ENCODE measurements at places on chromosomes 1 and 21.

- DNase-seq = no peak
Observed at GRCh38 chr1:27509127-27510080, 19.4 kb upstream of the WASF2 start.

GRCh38 chr1:36573445-36573844 lies 90.7 kb upstream of the CSF3R start:
- no peak for DNase-seq

GRCh38 chr1:117793413-117793812 lies 136.0 kb downstream of the GDAP2 start:
- no peak for DNase-seq

GRCh38 chr1:207941665-207942064 lies 30.7 kb upstream of the CD34 start:
- no peak for DNase-seq

DNA sequence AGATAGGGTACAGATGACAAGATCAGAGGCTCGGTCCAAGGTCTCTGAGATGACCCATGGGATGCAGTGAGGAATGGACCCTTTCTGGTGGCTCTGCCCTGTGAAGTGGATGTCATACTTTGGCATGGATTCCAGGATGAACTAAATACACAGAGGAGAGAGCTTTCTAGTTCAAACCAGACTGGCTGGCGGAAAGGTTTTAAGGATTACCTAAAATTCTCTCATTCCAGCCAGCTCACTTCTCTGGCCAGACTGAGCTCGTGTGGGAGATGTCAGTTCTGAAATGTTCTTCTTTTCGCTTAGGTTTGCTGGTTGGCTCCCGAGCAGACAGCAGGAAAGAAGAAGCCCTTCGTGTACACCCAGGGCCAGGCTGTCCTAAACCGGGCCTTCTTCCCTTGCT lies 6.2 kb downstream of the RNPEP start:
- DNase-seq = no peak

DNA sequence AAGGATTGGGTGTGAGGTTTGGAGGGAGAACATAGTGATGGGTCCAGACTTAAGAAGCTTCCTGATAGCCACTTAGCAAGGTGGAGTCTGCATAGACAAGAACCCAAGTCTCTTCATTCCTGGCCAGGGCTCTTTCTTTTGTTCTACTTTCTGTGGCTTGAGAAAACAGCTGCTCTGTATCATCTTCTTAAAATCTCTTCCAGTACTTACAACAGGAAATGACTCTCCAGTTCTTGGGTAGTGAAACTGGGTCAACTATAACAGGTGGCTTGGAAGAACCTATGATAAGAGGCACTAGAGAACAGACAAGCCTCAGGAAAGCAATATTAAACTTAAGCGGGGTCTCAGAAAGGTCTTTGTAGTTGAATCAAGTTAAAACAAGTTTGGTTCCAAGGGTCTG lies 148.1 kb upstream of the USP24 start:
- DNase-seq = no peak

- DNase-seq = no peak
Observed at GRCh38 chr1:155141749-155142148, 1.4 kb upstream of the DPM3 start.

DNA sequence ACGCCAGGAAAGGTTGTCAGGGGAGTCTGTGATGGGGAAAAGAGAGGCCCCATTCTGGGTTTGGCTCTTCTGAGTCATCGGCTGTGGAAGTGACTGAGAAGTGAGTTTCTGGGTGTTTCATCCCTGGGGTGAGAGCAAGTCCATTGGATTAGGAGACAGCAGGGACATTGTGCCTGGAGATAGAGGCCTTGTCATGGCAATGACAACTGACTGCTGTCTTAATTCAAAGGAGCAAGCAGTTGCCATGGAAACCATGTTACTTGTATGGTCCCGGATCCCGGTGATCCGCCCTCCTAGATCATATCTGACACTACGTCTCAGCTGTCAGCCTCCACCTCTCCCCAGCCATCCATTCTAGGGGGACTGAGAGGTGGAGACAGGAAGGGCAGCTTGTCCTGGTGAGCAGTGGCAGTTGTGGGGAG lies 34.4 kb downstream of the KIAA0040 start:
- DNase-seq = no peak

GRCh38 chr1:41655632-41656031 lies 171.1 kb upstream of the EDN2 start:
- DNase-seq = no peak

DNA sequence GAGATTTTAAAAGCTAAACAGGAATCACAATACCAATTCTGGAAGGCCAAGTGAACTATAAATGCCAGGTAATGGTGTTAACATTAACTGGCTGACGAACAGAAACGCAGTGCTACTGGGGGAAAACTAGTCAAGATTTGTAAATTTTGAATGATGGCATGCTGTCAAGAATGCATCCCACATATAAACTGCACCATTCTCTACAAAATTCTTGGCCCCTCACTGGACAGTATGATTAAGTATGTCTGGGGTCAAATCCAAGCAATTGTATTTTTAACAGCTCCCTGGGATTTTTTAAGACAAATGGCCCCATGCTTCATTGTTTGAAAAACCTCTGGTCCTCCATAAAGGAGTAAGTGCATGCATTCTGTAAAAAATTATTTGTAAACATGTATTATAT lies 73.2 kb upstream of the COA6 start:
- no peak for DNase-seq

- no peak for DNase-seq
Observed at GRCh38 chr1:176448340-176448739, 14.6 kb upstream of the PAPPA2 start.

DNA sequence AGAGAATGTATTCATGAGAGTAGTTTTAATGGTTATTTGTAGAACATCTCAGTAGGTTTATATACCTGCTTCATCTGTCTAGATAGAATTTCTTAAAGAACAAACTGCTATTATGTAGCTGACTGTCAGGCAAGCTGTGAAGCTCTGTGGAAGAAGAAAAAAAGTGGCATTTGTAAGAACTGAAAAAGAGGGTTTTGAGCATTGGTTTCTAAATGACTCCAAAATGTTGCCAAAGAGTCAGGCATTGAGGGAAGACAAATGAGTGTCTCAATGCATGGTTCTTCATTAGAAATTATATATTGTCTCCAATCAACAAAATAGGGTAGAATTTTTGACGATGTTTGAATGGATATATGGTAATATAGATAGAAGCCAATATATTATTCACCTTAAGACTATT lies 1276.1 kb downstream of the KCNT2 start:
- no peak for DNase-seq

DNA sequence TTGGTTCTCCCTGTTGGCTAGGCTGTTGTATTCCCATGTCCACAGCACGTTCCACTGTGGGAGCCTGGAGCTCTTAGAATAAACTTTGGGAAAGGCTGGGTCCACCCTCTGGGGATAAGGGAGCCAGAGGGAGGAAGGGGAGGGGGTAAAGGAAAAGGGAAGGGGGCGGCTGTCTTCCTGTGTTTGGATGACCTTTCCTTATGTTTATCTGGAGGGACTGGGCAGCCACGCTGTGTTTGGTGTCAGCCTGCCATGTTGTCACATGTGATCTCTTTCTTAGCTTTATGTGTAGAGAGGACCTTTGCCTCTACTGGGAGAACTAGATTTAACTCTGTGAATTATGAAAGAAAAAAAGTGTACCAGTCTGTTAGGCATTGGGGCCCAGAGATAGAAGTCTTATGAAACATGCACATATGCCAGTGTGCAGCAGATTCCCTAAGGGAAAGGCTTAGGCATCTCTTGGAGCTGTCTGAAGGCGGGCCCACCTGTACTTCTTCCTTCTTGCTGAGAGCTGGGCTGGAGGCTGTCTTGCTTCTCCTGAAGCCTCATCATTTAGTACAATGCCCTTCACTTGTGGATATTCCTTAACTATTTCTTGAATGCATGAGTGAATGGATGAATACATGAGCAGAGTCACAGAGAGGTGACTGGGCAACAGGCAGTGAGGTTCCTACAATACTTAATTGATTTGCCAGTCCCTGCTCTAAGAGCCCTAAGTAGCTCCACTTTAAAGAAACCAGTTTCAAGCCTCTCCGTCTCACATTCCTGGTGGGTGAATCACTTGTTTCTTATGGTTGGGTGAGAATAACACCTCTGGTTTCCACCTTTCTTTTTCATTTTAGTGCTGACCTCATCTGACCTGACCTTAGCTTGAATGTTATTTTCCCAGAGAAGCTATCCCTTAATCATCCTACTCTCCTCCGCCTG lies 62.5 kb upstream of the ARHGAP29 start:
- no peak for DNase-seq

DNA sequence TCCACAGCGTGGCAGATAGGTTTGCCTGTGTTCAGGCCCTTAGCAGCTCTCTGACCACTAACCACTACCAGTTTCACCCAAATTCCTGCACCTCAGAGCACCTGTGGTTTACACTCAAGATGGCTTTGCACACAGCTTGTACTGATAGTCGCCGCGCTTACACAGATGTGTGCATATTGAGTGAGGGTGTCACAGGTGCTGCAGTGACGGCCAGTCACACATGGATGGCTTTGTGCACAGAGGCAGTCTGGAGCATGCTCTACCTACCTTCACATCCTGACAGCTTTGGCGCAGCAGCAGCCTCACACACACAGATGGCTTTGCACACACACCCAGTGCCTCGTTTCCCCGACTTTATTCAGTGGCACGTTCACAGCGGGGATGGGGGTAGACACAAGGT lies 7.5 kb downstream of the DMAP1 start:
- DNase-seq = no peak

GRCh38 chr1:15236746-15237145 lies 10.3 kb upstream of the FHAD1 start:
- DNase-seq = no peak

DNA sequence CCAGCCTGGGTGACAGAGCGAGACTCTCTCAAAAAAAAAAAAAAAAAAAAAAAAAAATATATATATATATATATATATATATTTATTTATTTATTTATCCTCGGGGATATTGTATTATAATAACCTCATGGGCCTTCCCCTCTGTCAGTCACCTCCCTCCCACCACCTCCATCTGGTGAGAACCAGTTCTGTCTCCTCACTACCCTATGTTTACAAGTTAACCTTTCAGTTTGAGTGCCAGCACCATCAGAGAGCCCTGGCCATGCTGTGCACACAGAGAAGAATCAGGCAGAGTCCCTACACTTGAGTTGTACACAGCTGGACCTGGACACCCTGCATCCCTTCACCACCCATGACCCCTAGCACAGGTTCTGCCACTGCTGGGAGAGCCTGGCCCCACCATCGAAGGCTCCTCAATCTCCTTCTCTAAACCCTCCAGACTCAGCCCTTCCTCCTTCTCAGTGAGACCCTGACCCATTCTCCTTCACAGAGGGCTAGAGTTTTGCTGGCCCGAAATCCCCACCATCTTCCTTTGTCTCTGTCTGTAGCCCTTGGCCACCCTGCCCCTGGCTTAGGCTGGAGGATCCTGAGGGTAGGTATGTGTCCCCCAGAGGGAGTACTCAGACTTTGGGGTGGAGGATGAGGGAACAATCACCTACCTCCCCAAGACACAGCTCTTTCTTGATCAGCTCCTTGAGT lies 1.2 kb downstream of the S100A5 start:
- no peak for DNase-seq

GRCh38 chr1:18348354-18348753 lies 132.4 kb upstream of the KLHDC7A start:
- no peak for DNase-seq

GRCh38 chr1:201463071-201463552 lies 5.9 kb downstream of the PHLDA3 start:
- no peak for DNase-seq

DNA sequence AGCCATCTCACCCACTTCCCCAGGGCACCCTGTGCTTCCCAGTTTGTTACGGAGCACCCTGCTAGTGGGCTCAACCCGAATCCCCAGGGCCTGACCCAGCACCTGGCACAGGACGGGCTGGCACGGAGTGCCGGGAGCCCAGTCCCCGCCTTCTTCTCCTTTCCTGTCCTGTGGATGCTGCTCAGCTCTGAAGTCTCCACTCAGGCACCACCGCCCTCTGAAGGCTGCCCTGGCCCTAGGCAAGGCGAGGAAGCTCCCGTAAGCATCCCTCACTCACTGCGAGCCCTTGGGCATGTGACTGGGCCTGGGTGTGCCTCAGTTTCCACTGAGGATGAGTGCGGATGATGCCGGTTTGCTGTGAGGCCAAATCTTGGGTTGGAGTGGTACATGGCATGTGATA lies 21.8 kb downstream of the SLC1A7 start:
- no peak for DNase-seq

DNA sequence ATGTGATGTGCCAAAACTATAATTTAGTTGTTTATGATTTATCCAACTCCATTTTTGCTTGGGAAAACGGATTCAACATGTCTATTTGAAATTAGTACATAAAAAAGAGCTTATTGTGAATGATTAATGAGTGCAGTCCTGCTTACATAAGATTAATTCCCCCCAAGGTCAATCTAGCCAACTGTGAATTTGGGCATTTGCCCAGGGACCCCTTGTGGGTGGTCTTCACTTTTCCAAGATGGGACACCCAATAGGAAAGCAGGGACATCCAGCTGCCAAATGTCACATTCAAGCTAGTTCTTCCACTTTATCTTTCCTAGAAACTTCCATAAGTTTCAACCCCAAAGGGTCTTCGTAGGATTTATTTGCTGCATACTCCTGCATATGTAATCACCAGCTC lies 362.4 kb upstream of the PKN2 start:
- DNase-seq = no peak

DNA sequence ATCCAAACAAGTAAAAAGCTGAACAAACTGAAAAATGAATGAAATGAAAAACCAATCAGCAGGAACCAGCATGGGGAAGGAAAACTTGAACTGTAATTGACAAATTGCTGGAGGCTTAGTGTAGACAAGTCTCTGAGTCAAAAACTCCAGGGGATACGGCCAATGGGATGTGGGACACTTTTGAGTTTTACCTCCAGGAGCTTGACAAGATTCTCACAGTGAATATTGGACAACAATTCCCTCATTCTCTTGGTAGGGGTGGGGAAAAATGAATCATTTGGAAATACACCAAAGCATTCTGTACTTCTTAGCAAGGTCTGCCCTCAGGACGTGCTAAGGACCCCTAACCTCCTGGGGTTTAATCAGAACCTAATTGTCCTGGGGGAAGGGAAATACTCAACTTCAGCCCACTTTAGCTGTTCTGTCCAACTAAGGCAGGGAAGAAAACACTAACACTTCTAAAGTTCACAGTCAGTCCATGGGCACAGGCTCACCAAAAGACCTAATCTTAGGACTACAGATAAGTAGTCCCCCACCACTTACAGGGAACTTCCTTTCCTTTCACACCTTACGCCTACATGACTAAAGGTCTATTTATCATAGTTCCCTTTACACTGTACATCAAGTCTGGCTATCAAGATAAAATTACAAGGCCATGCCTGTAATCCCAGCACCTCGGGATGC lies 60.7 kb upstream of the CDC42BPA start:
- DNase-seq = no peak

GRCh38 chr1:228987736-228988506 lies 252.6 kb downstream of the RHOU start:
- DNase-seq = no peak
